Central memory CD8-positive, alpha-beta T cell (primary cell): ENCODE measurements at places on chromosomes 12 and 14.

GRCh38 chr14:84671776-84672175, 858.2 kb upstream of the FLRT2 start:
- DNase-seq: no peak

GRCh38 chr14:100586403-100587085, 673 bp downstream of the BEGAIN start:
- DNase-seq: no peak

DNA sequence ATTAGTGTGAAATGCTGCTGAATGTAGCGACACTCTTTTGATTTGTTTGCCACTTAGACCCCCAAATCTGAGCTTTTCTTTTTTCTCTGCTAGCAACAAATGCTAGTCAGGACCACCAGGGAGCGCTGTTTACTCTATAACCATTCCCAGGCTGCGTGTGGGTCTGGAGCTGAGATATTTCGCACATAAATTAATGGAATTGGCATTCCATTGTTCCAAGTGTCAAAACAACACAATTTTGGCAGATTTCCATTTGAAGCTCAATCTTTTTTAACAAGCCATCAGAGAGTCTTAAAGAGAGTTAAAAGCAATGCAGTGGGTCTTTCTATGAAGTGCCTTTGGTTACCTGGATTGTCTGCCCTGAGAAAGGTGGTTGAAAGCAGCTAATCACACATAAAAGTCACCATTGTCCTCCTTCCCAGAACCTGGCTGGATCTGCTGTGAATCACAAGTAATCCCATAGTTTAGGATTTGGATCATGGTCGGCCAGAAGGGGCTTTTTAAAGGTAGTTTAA, 7.4 kb upstream of the TMEM132C start:
- no peak for DNase-seq

- no peak for DNase-seq
These were observed 128.5 kb upstream of the ATF1 start for GRCh38 chr12:50635364-50635763.

- no peak for DNase-seq
These were observed 3.7 kb downstream of the KERA start for GRCh38 chr12:91053951-91054715.

DNA sequence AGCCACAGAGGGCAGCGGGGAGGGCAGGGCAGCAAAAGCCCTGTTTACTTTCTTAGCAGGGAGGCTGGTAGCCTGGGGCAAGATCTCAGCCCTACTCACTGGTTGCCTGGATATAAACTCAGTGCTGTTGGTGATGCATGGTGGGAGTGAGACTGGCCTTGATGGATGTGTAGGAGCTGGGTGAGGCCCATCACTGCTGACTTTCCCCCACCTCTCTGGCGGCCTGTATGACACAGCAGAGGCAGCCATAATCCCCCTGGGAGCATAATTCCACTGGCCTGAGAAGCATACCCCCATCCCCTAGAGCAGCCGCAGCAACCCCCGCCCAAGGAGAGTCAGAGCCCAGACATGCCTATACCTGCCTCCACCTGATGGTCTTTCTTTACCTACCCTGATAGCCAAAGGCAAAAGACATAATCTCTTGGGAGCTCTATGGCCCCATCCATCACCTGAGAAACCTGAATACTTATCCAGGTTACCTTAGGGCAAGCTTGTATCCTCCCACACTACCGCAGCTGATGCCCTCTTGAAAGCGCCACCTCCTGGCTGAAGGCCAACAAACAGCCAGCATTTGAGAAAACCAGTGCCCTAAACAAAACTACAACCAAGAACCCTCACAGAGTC, 59.3 kb downstream of the DNAI7 start:
- DNase-seq: no peak

- no peak for DNase-seq
These were observed 527.1 kb upstream of the FLRT2 start for GRCh38 chr14:85002846-85003245.

DNA sequence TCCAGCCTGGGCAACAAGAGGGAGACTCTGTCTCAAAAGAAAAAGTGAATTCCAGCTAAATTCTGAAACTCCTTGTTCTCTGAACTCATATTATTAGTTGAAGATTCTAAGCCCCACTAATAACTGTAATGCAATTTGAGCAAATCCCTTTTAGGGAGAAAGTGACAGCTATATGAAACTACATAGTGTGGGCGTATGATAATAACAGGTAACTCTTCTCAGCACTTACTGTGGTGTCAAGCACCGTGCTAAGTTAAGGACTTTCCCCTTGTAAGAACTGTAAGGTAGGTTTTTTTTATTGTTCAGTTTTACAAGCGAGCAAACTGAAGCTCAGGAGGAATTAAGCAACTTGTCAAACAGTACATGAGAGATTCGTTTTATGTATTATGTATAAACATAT, 5.4 kb downstream of the ANKRD13A start:
- no peak for DNase-seq

GRCh38 chr12:131102991-131103668, 149.4 kb downstream of the ADGRD1 start:
- DNase-seq: no peak
